ENCODE measurements at places on chromosomes 11 and 22.

DNA sequence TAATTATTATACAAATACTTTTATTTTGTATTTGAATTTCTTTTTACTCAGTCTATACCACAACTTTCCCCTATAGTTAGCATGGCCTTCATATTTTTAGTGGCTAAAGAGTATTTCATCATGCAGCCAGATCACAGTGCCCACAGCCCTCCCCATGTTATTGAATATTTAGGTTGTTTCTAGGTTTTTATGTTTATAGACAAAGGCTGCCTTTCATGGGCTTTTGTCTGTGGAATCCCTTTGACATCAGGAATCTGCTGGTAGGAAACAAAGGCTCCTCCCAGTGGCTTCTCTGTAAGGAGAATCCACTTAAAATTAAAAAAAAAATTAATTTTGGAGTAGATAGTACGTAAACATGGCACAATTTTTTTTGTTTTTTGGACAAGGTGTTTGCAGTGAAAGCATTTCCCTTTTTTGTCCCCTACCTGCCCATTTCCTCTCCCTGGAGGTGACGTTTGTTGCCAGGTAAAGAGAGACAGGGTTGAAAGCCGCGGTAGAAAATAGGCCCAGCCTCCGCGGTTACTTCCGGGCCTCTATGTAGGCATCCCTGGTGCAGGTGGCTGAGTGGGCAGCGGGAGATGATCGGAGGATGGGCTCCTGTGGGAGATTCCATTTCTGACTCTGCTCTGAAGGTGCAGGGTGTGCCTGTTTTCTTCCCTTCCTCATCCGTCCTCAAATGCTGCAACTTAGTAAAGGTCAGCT is 82.2 kb upstream of the OR4B1 start:
- DNase-seq, result no peak

DNA sequence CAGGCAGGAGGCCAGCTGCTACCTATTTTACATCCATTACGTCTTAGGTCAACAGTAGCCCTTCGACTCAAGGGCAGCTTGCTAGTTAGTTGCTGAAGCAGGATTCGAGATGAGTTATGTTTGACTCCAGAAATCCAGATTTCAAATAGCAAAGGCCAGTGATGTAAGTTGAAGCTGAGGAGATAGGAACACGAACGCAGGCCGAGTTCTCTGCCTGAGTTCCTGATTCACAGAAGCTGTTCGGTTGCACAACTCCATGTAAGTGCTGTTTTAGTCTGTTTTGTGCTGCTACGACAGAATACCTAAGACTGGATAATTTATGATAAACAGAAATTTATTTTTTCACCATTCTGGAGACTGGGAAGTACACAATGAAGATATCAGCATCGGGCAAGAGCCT is 111.2 kb downstream of the SLC1A2 start:
- DNase-seq, result no peak

DNA sequence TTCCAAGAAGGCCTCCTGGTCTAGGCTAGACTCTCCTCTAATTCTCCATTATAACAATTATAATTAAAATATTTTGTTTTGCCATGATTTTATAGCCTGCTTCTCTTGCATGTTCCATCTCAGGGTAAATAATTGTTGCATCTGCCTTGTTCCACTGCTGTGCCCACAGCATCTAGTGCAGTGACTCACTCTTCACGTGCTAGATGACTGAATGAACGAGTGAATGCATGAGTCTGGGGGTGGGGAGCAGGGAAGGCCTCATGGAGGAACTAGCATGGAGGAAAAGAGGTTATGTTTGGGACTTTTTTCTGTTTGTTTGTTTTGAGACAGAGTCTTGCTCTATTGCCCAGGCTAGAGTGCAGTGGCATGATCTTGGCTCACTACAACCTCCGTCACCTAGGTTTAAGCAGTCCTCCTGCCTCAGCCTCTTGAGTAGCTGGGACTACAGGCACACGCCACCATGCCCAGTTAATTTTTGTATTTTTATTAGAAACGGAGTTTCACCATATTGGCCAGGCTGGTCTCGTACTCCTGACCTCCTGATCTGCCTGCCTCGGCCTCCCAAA is 5.2 kb upstream of the OAF start:
- DNase-seq, result no peak

GRCh38 chr11:60750911-60751310 is 5.8 kb upstream of the MS4A15 start:
- no peak for DNase-seq

DNA sequence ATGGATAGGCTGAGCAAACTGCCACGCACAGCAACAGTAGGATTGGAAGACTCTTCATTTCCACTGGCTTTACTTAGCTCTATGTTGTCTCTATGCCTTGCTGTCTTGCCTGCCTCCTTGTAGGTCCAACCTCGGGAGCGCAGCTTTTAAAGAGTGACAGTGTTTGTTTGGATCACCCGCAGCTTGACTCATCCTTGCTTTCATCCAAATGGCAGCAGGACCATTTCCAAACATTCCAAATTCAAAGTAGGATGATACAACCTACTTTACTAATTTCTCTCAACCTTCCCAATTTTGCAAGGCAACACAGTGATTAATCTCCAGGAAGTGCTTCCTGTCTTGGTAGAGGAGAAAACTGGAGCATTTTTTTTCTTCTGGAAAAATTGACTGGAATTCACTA is at the start of gene MMP3:
Gene MMP3, minus strand, starts transcription at position 121 of the 400 bp plus-strand sequence. Its CDS starts 63 bp downstream, at position 58.
- DNase-seq, result no peak

GRCh38 chr11:65788821-65789220 is 2.0 kb downstream of the OVOL1 start:
- no peak for DNase-seq

DNA sequence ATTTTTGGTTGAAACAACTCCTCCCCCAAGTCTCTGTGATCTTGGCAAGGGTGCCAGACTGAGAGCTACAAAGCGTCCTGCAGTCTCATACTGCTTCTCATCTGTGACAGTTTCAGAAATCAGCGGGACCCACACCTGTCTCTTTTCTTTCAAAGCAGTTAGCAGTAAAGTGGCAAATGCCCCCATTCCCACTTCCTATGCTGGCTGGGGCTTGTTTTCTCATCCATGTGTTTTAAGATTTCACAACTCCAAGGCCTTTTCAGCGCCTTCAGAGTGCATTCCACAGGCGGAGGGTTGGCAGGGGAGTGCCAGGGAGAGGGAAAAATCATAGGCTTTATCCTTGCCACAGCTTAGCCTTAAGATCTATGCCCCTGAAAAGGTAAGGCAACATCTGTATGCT is 493.5 kb downstream of the OPCML start:
- DNase-seq, result no peak

GRCh38 chr22:39494471-39495120 is 7.5 kb upstream of the MIEF1 start:
- no peak for DNase-seq
